HS-5 (cell line): ENCODE measurements at places on chromosomes 2 and 18.

- DNase-seq: no peak
Measured at GRCh38 chr2:201890453-201890852, 84.1 kb downstream of the CDK15 start.

DNA sequence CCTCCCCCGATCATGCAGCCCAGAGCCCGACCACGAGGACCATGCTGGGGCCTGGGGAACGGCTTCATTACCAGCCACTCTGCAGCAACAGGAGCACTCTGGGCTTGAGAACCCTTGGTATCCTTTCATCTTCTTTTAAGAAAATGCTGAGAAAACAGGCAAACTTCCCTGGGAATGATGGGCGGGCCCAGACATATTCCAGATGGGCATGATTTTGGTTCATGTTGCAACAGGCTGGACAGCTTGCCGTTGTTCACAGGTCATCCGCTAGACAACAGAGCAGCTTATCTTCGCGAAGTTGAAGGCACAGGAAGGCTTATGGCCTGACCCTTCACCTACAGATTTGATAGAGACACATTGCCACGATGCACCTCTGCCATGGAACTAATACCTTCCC lies 121.0 kb downstream of the KLHL29 start:
- DNase-seq: no peak

- DNase-seq: no peak
Measured at GRCh38 chr18:22742409-22742808, 190.7 kb upstream of the RBBP8 start.

GRCh38 chr2:160306985-160307384 lies 106.9 kb upstream of the ITGB6 start:
- no peak for DNase-seq

DNA sequence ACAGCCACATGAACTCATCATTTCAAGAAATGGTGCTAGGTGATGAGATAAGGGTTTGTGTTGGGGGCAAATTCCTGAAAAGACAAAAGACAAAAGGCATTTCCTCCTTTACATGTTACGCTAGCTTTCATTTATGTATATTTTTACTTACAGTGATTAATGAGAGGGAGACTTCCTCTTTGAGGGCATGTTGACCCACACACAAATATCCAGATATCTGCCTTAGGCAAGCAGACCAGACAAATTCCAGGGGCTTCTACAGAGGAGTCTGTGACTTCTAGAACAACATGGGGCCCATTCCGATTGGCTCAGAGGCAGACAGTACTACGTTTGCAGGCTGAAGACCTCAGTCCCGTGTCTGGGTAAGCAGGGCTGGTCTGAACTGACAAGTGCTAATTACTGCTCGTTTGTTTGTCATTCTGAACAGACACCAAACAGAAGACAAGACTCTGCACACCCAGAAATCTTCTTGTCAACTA lies 74.8 kb upstream of the ST6GAL2 start:
- no peak for DNase-seq

- DNase-seq: no peak
Measured at GRCh38 chr2:53820711-53821110, 33.9 kb downstream of the ERLEC1 start.

DNA sequence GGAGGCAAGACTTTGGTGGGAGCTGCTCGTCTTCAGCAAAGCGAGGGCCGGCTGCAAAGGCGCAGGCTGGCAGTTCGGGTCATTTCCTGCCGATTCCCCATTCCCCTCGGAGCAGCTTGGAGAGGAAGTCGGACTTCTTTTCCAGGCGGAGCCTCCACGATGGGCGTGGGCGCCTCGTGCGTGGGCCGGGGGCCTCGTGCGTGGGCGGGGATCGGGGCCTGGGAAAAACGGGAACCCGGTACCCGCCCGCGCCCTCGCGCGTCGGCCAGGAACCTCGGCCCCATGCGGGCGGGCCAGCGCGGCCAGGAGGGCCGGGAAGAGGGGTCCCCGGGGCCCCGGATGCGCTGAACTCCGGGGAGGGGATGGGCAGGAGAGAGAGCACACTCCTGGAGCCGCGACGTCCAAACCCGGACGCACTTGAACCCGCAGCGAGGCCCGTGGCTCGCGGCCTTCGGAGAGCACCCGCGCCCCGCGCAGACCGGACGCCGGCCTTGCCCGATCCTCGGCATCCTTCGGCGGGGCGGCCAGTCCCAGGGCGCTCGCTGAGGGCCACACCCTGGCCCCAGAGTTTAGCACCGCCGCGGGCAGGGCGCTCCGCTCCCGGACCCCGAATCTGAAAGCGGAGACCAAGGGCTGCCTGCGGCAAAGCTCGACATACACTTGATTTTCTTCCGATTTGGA lies 368.4 kb downstream of the MTX2 start:
- peak; percentile 62 for DNase-seq

GRCh38 chr2:217975626-217976025 lies 27.2 kb downstream of the TNS1 start:
- no peak for DNase-seq

DNA sequence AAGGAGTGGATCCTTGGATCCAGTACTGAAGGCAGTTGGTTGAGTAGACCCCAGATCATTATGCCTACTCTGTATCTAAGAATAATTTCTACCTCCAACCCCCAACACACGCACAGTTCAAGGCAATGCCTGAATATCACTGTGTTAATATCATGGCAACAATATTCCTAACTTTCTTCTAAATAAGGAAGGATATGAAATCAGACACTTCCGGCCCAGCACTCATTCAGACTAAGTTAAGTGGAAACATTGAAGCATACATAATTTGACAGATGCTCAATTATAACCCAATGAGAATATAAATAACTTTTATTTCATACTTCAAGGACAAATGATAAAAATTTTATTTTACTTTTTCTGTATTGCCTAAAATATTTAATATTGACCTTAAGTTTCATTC lies 153.6 kb upstream of the COL3A1 start:
- DNase-seq: no peak

GRCh38 chr2:24930768-24931167 lies 10.7 kb upstream of the ADCY3 start:
- no peak for DNase-seq

DNA sequence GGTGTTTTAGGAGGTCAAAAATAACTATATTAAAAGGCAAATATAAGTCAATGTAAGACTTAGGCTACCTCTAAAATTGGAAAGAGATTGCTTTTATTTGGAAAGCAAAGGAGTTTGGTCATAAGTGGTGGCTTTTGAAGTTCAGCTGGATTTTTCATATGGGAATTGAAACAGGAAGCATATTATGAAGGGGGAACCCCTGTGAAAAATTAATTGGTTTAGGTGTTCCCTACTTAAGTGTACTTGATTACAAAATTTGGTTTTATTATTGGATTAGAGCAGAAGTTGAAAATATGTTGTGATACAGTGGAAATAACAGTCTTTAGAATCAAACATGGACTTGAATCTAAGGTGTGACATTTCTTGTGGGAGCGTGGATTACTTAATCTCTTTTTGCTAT lies 121.4 kb upstream of the TTC27 start:
- DNase-seq: no peak

DNA sequence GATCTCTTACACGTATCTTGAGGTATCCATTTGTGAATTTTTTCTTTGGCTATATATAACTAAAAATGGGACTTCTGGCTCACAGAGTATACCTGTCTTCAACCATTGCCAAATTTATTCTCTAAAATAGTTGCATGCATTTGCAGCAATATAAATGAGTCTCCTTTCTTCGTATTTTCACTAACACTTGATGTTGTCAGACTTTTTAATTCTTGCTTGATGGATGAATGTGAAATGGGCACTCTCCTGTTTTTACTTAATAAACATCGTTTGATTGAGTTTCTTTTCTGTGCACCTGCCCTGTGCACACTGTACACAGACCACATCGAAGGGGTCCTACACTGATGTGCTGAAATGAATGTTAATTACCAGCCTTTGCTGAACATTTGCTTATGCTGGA lies 121.8 kb downstream of the DDX1 start:
- DNase-seq: no peak

GRCh38 chr18:45218436-45218835 lies 396.8 kb upstream of the SLC14A2 start:
- no peak for DNase-seq

- DNase-seq: no peak
Measured at GRCh38 chr2:105557021-105557920, 158.4 kb upstream of the FHL2 start.

- no peak for DNase-seq
Measured at GRCh38 chr2:85914922-85915321, 26.1 kb upstream of the ST3GAL5 start.

- DNase-seq: no peak
Measured at GRCh38 chr2:208034503-208035140, 9.3 kb upstream of the PLEKHM3 start.

GRCh38 chr2:46086578-46087070 lies 210.6 kb upstream of the EPAS1 start:
- no peak for DNase-seq

DNA sequence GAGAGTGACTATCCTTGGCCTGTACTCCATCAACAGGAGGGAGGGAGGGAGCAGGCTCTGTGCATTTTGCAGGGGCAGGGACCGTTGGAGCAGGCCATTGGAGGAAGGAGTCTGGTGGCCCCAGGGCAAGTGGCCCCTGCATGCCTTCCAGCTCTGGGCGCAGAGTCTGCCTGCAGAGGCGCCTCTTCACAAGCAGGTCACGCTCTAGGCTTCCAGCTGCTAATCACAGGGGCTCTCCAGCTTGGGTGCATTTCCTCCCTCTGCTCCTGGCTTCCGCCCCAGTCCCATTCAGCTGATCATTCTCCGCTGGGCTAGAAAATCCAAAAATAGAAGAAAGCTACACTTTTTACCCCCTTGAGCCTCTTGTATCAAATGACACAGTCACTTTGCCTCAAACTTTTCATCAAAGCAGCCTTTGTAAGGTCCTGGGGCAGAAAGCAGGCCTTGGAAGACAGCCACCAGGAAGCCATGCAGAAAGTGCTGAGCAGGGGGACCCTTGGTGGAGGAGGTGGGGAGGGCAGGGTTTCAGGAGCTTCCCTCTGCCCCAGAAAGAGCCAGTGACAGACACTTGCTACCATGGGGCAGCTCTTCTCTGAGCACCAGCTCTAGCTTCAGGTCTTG lies 11.3 kb downstream of the TMEM247 start:
- no peak for DNase-seq

DNA sequence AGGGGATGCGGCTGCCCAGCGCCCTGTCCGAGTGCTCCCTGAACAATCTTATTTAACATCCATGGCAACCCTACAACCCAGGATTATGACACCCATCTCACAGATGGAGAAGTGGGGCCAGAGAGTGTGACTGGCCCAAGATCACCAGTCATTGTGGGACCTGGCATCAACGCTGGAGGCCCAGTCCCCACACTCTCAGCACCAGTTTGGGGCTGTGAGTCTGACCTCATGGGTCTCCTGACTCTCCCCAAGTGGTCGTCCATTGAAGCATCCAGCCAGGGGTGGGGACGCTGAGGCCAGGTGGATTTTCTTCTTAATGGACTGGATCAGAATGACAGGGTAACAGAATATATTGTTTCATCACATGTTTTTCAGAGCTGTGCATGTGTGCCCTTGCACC lies 24.5 kb downstream of the MAL start:
- no peak for DNase-seq

- peak; percentile 66 for DNase-seq
Measured at GRCh38 chr2:147829106-147829505, 15.7 kb upstream of the ACVR2A start.

DNA sequence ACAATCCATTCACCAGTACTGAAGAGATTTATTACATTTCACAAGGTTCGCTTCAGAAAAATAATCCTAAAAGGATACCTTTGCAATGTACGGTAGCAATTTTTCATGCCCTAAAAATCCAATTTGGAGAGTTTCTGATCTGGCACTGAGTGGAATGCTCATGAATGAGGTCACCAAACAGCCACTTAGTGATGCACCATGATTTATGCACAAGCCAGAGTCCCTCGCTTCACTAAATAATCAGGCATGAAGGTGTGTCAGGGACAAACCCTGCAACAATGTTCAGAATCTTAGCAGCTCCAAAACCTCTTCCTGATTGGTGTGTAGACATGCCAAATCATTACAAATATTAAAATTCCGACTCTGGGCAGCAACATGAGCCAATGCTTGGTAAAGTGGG lies 221.1 kb downstream of the CNTNAP5 start:
- DNase-seq: no peak

DNA sequence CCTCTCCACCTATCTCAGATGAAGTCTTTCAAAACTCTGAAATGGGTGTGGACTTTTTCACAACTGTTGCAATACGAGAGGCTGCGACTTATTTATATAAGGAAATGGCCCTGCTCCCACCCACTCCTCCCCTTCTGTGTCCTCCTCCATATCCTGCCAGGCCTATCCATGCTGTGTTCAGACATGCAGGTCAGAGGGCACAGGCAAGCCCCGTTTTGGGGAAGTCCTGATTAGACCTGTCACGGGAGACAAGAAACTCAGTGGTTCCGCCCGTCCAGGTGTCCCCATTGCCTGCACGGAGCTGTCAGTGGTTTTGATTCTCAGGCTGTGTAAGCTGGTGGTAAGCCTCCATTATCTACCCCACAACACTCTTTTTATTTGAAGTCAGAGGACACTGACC lies 99.6 kb upstream of the MGAT5 start:
- no peak for DNase-seq

GRCh38 chr18:939958-940357 lies 35.3 kb downstream of the ADCYAP1 start:
- DNase-seq: no peak

- no peak for DNase-seq
Measured at GRCh38 chr2:224875841-224876240, 159.7 kb upstream of the CCDC195 start.

DNA sequence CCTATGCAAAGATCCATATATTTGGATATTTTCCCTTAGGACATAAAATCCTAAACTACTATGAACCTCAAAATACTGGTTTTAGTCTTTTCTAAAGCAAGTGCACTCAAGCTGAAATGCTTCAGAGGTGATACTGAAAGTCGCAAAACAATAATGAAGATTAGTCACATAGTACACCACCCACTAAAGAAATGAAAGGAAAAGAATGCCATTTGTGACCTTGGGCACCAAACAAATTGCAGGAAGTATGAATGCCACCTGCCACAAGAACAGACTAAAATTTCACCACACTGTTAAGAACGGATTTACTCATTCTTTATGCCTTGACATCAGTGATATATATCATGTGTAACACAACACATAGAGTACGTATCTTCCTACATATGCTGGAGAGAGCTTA lies 161.5 kb downstream of the ZNF521 start:
- DNase-seq: no peak

GRCh38 chr2:124145982-124146381 lies 120.9 kb downstream of the CNTNAP5 start:
- DNase-seq: no peak

DNA sequence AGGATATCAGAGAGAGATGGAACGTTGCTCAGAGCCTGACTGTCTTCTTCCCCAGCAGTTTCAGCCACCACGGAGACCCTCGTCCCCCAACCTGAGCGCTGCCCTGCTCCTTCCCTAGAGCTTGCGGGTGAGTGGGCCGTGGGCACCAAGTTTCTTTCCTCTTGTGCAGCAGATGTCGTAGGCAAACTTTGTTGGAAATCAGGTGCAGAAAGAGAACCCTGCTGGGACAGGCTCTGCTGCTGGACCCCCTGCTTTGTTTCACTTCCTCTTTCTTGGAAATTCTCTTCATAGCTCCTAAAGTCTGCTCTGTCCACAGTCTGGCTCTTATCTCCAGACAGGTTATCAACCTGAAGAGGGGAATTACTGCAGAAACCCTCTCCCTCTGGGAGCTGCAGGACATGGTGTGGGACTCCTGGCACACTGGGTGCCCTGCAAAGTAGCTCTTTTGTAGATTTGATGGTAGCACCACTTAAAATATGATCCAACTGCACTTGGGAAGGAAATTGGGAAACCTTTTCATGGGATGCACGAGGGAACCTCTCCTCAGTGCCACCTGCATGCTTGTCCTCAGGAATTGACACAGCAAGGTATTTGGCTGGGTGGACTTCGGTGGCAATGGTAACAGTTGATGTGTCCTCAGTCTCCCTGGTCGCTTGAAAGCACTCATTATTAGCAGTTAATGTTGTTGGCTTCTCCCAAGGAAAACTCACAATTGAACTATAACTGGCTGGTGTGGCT lies 92.2 kb downstream of the ALPK2 start:
- DNase-seq: no peak
